COR-L47 (cell line): ENCODE measurements at places on chromosomes 2 and 18.

DNA sequence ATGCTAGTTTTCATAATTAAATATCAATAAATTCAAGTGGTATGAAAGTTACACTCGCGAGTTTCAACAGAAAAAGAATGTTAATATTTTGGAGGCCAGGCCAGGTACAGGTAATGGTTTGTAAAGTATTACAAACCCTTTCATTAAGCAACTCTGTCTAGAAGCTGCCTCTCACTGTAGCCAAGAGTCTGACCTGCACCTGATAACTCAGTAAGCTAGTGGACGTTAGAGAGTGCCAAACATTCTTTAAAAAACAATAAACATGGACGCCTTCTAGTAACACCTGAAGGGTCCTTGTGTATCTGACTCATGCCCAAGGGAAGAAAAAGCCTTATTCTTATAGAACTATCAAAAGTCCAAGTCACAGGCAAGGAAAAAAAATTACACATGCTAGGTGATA, 70.2 kb downstream of the MBD2 start:
- no peak for DNase-seq

- DNase-seq = no peak
Measured at GRCh38 chr2:231894566-231895380, 31.4 kb downstream of the NPPC start.

DNA sequence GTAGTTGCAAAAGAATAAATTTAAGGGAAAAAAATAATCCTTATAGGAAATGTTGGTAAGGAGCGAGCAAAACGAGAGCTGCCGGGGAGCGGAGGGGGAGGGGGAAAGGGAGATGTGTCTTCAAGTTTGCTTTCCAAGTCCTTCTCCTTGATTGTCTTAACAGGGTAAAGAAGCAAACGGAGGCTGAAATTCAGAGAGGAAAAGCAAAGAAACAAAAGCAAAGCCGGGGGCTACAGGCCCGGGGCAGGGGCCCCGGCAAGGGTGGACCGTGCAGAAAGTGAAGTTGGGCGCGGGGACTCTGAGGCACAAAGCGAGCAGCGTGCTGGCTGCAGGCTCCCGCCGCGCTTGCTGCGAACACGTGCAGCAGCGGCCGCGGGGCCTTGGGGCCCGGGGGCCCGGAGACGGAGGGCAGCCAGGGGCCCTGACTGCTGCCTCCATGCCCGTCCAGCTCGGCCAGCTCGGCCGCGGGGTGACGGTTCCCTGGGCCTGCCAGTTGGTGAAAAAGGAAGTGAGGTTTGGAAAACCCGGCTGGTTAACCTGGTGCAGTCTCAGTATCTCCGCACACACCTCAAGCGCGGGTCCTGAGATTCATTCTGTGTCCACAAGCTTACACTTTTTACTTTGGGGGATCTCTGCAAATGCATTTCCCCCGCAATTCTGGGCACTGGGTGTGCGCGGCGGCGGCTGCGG, 4.1 kb downstream of the BCL11A start:
- peak; percentile 50 for DNase-seq

DNA sequence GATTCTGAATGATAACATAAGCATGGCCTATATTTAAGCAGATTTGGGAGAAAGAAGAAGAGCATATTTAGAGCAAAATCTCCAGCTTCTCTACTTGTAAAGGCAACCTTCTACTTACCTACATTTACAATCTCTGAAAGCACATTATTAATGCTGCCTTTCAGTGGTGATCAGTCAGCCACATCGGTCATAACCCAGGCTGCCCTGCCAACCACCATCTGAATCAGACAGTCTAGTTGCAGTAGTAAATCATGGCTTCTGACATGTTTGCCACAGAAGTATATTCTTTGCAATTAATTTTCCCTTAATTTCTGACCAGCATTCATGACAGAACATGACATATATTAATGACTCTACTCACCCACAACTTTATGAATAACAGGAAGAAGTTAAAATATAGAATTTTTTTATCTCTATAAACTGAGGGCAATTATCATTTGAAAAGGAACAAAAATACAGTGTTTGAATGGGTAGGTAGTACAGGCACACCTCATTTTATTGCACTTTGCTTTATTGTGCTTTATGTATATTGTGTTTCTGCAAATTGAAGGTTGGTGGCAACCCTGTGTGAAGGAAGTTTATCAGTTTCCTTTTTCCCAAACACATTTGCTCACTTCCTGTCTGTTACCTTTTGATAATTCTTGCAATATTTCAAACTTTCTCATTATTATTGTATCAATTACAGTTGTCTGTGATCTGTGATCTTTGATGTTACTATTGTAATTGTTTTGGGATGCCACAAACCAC, 531.6 kb upstream of the CHAC2 start:
- DNase-seq = no peak

GRCh38 chr2:109148117-109148746, 19.2 kb downstream of the SH3RF3 start:
- no peak for DNase-seq
